ENCODE measurements at places on chromosomes 7 and 10.

- no peak for DNase-seq
Observed at GRCh38 chr10:117554241-117554814, 11.8 kb downstream of the EMX2 start.

DNA sequence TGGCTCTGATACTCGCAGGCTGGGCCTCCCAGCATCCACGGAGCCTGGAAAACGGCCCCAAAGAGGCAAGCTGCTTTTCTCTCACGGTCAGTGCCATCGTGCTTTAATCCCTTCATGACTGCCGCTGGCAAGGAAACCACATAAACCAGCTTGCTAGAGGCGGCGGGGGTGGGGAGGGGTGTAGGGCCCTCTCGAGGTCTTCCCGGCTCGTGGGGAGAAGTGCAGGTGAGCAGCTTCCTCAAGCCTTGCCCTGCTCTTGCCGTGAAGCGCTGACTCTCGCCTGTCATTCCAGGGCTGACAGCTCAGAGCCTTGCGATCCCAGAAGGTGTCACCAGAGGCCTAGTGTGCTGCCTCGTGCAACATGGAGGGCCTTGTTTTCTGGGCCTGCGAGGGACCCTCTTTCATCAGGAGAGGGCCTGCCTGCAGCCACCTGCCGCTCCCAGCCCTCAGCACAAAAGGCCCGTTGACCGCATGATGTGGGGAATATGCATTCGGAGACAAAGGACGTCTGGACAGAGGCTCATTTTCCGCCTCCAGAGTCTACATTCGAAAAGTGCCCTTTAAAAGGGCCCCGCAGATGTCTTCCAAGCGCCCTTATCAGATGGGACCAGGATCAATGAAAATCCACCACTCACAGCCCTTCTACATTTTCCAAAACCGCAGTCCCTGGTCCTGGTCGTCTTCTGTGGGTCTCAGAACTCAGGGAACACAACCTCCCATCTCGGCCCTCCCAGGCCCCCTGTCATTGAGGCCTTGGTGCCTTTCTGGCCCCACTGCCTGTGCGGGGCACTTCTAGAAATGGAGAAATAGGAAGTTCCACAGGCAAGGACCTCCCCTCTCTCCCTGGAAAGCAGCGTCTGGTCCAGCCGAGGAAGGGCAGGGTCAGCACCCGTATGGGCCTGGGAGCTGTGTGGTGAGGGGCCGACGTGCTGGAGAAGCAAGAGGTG, 58.7 kb downstream of the ZRANB1 start:
- DNase-seq = no peak

DNA sequence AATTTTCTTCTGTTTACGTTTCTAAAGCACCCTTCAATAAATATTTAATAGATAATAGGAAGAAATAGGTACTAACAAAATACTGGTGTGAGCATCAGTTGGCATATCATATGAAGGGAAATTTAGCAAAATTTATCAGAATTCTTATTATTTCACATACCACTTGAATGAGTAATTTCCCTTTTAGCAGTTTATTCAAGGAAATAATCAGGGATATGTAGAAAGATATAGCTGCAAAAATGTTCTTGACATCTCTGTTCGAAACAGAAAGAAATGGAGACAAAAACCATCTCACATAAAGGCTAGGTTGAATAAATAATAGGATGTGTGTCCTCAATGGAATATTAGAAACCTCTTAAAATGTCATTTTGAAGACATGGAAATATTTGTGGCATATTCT, 35.8 kb upstream of the PIP4K2A start:
- no peak for DNase-seq

DNA sequence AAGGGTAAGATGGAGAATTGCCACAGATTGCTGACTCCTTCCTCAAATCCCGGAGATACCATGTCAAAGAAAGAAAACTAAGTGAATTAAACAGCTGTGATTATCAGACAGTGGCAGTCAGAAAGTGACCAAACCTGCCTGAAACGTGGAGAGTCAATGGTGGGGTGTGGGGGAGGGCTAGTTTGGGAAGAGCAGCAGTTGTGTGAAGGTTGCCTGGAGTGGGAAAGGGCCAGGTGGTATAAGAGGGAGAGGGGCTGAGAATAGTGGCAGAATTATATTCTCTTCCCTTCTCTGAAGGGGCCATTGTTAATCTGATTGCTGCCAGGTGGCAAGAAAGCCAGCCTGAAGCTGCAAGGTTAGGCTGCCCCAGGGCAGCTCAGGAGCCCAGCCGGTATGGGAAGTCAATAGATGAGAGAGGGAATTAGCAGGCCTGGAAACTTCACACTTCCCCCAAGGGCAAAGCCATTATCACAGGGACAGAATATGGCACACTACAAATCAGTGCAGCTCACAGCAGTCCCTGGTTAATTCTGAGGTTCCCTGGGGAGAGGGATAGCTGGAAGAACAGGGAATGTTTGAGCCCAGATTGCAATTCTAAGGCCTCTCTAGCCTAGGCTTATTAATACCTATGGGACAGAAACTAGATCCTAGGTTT, 83.9 kb upstream of the ITGB1 start:
- DNase-seq = no peak

DNA sequence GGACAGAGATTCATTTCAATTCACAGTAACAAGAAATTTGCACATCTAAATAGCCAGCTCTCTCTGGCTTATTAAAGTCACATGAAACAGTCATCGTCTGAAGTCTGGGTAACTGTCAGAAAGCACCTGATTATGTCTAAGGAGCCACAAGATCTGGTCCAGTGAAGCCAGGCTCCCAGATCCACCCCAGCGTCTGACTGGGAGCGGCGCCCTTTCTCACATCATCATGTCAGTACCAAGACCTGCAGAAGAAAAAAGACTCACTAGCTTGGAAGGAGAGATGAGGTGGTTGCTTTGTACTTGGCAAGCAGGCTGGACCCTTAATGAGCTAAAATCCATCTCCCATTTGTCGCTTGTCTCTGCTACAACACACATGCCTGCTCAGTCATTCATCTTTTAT, 58.4 kb downstream of the VOPP1 start:
- no peak for DNase-seq

DNA sequence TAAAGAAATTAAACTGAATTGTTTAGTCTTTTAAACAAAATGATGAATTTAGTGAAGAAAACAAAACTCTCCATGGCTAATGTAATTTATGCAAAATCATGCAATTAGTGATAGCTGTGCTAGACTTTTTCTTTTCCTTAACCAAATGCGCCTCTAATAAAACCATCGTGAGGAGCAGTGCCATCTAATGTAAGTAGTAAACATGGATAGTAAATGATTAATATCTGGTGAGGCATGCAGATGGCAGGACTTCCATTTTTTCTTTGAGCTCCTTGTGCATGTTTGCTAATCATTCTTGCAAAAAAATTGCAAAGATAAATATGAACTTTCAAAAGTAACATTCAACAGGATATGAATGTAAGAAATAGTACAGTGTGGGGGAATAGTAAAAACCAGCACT, 2.3 kb downstream of the INSYN2A start:
- no peak for DNase-seq

DNA sequence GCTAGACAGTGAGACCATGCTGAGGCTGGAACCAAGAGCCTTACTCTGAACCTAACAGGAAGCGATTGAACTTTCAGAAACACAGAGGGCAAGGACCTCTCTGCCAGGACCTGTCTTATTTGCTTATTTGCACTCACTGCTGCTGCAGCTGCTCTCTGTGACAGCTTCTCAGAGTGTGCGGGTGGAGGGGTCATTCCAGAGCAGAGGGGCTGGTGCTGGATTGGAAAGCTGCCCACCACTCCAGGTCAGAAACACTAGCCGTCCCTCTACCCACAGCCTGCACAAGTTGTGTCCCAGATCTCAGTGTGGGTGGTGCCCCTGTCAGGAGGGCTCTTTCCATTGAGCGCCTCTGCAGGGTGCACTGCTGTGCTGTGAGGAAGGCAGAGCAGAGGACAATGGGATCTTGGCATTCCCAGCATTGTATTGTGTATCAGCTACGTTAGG, 126.2 kb downstream of the CCNY start:
- DNase-seq = no peak

- no peak for DNase-seq
Observed at GRCh38 chr10:21954132-21954531, 49.4 kb downstream of the DNAJC1 start.

DNA sequence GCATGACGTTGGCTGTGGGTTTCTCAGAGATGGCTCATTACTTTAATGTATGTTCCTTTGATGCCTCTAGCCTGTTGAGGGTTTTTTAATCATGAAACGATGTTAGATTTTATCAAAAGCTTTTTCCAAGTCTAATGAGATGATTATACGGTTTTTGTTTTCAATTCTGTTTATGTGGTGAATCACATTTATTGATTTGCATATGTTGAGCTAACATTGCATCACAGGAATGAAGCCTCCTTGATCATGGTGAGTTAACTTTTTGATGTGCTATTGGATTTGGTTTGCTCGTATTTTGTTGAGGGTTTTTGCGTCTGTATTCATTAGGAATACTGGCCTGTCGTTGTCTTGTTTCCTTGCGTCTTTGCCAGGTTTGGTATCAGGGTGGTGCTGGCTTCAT, 52.3 kb upstream of the PTPN12 start:
- DNase-seq = no peak

- no peak for DNase-seq
Observed at GRCh38 chr7:8255680-8256655, 6.0 kb downstream of the ICA1 start.

GRCh38 chr10:77247031-77247990, 390.3 kb downstream of the KCNMA1 start:
- DNase-seq = no peak

DNA sequence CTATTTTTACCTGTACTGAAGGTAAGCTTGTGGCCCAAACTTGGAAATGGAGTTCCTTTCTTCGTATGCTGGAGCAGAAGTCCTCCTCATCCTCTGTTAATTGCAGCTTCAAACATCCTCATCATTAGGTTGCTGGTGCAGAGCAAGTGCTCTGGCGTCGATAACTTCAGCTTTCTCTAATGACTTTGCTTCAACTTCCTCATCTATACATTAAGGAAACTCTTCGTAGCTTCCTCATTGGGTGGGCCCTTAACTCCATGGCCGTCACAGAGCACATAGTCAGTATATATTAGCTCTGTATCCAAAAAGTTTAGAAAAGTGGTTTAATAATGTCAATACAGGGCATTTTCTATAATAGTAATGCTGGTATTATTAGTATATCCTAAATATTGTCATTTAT, 447.7 kb downstream of the SUGCT start:
- DNase-seq = no peak

DNA sequence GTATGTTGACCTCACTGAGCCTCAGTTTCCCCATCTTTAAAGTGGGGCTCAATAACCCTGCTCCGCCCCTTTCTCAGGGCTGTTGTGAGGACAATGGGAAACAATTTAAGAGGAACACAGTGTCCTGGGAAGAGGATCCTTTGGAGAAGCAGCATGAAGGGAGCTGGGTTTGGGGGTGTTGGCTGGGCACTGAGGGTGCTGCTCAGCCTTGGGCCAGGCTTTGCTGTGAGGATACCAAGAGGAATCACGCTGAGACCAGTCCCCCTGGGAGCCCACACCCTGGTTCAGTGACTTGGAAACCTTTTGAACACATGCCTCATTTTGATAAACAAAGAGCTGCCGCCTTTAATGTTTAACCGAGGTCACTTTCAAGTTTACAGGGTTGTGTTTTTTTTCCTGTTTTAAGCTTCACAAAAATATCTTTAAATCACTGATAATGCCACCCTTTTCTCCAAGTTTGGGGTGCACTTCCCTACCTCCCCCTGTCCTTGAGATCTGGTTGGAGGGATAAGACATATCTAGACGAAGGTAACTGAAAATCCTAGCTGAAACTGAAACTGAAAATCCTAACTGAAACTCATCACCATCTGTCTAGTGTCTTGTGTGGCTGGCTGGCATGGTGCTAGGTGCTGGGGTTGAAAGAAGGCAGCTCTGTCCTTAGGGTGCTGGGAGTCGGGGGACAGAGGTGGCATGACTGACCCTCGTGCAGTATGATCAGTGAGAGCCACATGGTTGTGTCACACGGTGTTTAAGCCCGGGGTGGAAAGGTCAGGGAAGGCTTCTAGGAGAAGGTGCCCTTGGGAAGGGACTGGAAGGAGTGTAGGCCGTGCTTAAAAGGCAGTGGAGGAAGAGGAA, 27.7 kb downstream of the ZNF775 start:
- DNase-seq = peak; percentile 62

GRCh38 chr7:155939350-155939749, 127.1 kb upstream of the SHH start:
- no peak for DNase-seq

DNA sequence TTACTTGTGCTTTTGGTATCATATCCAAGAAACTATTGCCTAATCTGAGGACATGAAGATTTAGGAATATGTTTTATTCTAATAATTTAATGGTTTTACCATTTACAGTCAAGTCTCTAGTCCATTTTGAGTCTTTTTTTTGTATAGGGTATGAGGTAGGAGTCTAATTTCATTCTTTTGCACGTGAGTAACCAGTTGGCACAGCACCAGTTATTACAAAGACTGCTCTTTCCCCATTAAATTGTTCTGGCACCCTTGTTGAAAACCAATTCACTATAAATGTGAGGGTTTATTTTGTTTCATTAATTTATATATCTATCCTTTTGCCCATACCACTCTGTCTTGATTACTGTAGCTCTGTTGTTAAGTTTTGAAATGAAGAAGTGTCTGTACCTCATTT, 381.6 kb downstream of the SUGCT start:
- DNase-seq = no peak

- no peak for DNase-seq
Observed at GRCh38 chr10:79234391-79235315, 112.6 kb upstream of the PPIF start.

- DNase-seq = peak; percentile 53
Observed at GRCh38 chr10:29438271-29438670, 149.4 kb downstream of the LYZL1 start.

DNA sequence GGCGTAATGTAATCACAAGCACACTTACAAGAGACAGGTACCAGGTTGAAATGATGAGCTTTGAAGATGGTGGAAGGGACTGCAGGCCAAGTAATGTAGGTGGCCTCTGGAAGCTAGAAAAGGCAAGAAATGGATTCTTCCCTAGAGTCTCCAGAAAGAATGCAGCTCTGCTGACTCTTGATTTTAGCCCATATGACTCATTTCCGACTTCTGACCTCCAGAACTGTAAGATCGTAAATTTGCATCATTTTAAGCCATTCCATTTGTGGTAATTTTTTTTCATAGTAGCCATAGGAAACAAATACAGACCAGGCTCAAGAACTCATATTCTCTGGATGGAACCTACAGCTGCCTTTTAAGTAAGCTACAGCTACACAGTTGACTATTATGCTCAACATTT, 315.5 kb downstream of the MAGI2 start:
- DNase-seq = no peak

DNA sequence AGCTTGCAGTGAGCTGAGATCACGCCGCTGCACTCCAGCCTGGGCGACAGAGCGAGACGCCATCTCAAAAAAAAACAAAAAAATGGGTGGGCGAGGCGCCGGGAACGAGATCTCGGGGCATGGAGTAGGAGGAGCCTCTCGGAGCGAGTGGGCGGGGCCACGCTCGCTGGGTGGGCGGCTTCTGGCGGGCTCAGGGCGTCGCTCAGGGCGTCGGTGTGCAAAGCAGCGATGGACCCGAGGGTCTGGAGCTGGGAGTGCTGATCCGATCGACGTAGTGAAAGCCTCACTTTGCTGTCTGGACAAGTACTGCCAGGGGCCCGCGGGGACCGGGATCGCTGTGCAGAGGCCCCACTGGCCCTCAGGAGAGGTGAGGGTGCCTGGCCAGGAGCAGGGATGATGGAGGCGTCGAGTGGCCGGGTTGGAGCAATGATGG, 22.6 kb upstream of the AMZ1 start:
- no peak for DNase-seq

GRCh38 chr10:66799474-66799873, 126.4 kb upstream of the LRRTM3 start:
- peak; percentile 14 for DNase-seq

- no peak for DNase-seq
Observed at GRCh38 chr10:86768412-86769062, 12.1 kb downstream of the BMPR1A start.

- DNase-seq = no peak
Observed at GRCh38 chr7:127678947-127679346, 27.0 kb downstream of the SND1 start.
